ENCODE measurements at places on chromosomes 7 and 10. TPM values are rescaled to one million over a fixed set of nuclear protein-coding genes. Genes with fewer than 3 reads are reported as not detected.

The NACAD gene
- polyA plus RNA-seq = 1.2 TPM

The UPK3B gene
- polyA plus RNA-seq = 6.6 TPM

The MPP7 gene
- polyA plus RNA-seq = 6.7 TPM

The OR2A2 gene
- not detected for polyA plus RNA-seq

The NUDT13 gene
- 2.2 TPM for polyA plus RNA-seq

The DNAJB6 gene
- 63.1 TPM for polyA plus RNA-seq

The FAM221A gene
- polyA plus RNA-seq = 19.9 TPM

The TFPI2 gene
- polyA plus RNA-seq = 3.4 TPM

The UNC5B gene
- polyA plus RNA-seq = 2.0 TPM

The SPDYE2B gene
- not detected for polyA plus RNA-seq

The FGL2 gene
- polyA plus RNA-seq = 19.1 TPM

The HTR5A gene
- polyA plus RNA-seq = not detected

The ADRB1 gene
- 0.43 TPM for polyA plus RNA-seq

The GSTO2 gene
- 22.1 TPM for polyA plus RNA-seq

Data from stomach (tissue), 19 donors.